ENCODE measurements at places on chromosomes 13 and 19.

DNA sequence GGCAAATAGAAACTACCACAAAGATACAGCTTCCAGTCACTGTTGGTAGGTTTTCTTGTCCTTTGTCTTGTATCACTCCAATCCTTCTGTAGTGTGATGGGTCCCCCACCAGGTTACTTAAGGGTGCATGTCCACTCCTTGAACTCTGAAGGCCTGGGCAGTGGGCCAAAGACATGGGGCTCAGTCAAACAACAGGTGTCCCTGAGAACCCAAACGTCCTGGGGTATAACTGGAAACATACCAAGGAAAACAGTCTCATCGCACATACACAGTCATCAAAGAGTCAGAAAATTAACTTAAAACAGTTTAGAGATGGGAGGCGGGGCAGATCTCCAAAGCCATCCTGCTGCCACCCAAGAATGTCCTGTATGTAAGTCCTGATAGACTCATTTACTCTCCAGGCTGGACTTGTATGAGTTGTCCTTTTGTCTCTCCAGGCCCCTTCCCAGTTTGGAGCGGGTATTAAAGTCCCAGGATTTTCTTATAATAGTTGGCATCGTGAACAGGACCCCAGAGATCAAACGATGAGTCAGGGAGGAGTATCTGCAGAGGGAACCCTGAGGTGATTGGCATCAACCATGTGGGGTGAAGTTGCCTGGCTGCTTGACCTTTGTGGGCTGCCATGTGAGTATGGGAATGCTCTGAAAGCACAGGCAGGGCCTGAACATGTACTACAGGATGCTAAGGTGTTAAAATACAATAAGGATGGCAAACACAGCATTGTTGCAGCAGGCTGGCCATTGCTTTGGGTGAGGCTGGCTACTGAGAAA lies 613.2 kb upstream of the KLF12 start:
- DNase-seq: no peak

DNA sequence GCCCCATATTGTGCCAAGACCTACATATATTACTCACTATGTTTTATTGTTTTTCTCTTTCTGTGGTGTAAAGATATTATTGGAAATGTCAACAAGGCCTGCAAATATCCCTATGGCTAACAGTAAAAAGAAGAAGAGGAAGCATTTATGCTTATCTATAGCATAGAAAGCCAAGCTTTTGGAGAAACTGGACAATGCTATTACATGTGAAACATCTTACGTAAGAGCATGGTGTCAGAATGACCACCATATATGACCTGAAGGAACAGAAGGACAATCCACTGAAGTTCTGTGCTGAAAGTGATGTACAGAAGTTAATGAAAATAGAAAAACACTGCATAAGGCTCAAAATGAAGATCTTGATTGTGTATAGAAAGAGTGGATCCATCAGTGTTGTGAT lies 145.2 kb downstream of the KCTD12 start:
- DNase-seq: no peak

DNA sequence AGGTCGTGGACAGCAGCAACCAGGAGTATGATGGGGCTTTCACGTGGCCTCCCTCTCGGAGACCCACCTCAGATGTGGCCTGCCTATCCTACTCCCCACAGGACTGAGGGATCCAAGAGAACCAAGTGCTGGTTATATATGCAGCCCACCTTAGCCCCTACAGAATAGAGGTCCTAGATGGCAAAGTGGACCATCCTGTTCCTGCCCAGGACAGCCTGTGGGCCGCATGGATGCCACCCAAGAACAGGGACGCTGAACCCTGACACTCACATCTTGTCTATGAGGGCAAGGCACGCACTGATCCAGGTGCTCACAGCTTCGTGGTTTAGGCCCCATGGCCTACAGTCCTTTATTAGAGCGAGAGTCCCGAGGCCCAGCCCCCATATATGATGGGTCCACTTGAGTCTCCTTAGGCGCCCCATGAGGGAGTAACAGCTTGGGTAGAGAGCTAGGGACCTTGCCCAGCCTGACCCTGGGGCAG lies 1.5 kb upstream of the SLC27A5 start:
- DNase-seq: no peak

DNA sequence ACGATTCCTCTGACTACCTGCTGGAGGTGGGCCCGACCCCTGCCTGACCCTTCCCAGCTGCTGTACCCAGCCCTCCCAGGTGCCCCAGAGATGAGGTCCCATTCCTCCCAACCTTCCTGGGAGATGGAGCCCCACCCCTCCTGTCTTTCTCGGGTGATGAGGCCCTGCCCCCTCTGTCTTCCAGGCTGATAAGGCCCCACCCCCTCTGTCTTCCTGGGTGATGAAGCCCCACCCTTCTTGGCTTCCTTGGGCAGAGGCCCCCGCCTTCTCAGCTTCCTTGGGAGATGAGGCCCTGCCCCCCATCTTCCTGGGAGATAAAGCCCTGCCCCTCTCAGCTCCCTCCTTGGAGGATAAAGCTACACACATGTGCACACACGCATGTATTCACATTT lies 47.9 kb downstream of the CERS4 start:
- no peak for DNase-seq

GRCh38 chr13:20580257-20580656 lies 13.3 kb downstream of the IFT88 start:
- no peak for DNase-seq

GRCh38 chr13:50387051-50387581 lies 371.9 kb downstream of the KCNRG start:
- no peak for DNase-seq

GRCh38 chr19:13833330-13834243 lies 38.3 kb downstream of the ZSWIM4 start:
- DNase-seq: no peak

DNA sequence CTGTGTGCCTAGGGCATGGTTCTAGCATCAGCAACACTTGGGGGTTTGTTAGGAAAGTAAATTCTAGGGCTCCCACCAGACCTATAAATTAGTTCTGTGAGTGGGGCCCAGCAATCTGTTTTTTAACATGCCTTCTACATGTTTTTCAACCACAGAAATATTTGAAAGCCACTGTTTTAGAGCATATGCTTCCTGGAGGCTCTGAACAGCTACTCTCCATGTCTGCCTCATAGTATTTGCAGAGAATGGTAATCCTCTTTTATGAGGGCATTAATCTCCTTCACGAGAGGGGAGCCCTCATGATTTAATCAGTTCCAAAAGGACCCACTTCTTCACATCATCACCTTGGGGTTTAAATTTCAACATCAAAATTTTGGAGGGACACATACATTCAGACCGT lies 6.0 kb downstream of the SPATA13 start:
- no peak for DNase-seq

DNA sequence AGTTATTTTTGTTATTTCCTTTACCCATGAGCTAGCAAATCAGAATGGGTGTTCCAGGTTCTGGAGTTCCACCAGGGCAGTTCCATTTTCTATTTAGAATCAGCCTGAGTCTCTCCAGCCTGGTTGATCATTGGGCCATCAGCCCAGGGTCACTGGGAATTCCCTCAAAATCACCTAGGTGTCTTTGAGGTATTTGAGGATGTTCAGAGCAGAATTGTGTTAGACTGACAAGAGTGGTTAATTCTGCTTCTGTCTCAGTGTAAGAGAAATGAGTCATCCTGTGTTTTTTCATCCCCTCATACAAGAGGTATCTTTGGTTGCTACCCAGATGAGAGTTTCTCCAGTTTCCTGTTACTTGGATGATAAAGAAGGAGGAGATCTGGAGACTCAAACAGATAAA lies 11.7 kb downstream of the ZNF66 start:
- no peak for DNase-seq

DNA sequence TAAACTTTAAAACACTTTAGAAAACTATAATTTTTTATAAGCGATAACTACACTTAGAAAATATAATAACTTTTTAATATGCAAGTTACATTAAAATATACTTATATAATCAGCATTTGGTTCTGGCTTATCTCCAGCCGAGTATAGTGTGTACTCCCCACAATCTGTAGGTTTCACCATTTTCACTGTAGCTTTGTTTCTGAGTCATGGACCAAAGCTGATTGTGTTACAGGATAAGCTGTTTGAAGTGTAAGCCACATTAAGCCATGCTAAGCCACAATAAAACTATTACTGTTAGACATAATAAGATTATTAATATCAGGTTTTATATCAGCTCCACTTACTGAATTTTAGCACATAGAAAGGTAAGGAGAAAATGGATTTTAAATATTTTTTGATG lies 43.8 kb downstream of the CCDC122 start:
- DNase-seq: no peak

- no peak for DNase-seq
These were observed 289.8 kb upstream of the SOX21 start for GRCh38 chr13:95002126-95002525.

DNA sequence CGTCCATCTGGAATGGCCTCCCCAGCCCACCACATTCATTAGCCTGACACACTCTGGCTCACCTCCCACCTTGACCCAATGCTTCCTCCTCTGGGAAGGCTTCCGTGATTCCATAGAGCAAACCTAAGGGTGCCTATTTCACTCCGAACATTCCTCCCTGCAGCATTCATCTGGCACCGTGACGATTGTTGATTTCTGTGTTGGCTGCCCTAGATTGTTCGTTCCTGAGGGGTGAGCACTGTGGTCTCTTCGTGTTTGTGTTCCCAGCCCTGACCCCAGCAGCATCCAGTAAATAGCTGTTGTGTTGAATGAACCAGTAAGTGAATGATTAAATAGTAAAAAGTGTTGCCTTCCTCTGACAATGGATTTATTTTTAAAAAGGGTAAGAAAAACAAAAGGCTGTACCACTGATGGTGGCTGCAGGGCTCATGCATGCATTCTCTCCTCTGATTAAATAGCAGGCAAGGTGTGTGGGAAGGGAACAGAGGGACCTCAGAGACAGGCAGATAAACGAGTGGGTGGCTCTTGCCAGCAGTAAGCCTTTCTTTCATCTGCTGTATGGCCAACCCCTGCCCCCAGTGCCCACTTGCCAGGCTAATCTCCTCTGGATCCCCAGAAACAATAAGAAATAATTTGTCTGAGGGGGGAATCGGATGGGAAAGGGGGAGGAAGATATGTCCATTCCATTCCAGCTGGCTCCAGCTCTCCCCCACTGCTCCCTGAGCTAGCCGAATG lies 48.4 kb upstream of the CACNA1A start:
- DNase-seq: no peak

GRCh38 chr13:73290844-73291243 lies 232.0 kb downstream of the KLF5 start:
- no peak for DNase-seq

- no peak for DNase-seq
These were observed 9.1 kb upstream of the DPP9 start for GRCh38 chr19:4732680-4733114.

- DNase-seq: no peak
These were observed 384.4 kb downstream of the DLEU7 start for GRCh38 chr13:50459046-50459445.

DNA sequence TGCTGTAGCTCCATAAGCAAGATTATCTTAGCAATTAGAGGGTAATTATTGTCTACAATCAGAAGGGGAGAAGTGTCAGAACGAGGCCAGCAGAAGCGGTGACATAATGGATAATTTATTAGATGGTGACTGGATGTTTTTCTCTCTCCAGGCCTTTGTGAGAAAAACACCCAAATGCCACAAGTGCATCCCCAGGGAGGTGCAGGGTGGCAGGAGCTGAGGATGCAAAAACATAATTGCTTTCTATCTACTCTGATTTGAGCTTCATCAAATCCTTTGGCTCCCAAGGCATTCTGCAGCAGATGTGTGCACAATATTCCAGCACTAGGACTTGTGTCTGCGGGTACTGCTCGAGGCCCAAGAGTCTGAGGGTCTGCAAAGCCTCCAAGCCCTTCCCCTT lies 220.1 kb upstream of the SERP2 start:
- no peak for DNase-seq

DNA sequence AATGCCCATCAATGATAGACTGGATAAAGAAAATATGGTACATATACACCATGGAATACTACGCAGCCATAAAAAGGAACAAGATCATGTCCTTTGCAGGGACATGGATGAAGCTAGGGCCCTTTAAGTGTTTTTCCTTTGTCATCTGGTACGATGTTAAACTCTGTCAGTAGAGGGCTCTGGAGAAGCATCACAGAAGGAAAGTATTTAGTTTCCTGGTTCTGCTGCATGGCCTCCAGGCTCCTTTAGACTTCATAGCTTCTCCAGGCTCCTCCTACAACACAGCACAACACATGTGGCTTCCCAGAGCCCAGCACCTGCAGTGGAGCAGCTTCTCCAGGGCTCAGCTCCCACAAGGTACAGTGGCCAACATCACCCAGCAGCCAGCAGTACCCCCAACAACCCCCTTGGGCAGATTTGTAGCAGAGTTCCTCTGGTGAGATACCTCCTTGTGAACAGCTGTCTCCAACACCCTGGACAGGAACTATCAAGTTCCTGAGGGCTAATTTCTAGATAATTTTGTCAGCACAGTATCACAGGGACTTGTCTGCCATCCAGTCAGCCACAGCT lies 63.4 kb downstream of the KCTD12 start:
- DNase-seq: no peak

DNA sequence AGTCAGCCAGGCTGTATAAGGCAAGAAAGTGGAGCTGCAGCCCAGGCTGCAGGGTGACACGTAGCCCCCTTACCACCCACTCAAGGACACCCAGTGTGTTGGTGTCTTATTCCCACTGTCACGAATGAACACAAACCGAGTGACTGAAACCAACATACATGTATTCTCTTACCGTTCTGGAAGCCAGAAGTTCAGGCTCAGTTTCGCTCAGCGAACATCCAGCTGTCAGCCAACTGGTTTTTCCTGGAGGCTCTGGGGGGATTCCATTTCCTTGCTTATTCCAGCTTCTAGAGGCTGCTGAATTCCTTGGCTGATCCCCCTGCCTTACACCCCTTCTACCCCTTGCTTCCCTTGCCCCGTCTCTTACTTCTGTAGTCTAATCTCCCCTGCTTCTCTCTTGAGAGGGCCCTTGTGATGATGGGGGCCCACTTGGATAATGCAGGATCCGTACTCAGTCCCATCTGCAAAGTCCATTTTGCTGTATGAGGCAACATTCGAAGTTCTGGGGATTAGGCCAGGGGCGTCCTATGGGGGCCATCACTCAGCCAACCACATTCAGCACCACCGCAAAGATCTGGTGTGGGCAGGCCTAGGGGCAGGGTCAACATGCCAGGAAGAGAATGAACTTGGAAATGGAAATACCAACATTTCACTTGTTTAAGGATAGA lies 47.3 kb upstream of the MTIF3 start:
- DNase-seq: no peak

DNA sequence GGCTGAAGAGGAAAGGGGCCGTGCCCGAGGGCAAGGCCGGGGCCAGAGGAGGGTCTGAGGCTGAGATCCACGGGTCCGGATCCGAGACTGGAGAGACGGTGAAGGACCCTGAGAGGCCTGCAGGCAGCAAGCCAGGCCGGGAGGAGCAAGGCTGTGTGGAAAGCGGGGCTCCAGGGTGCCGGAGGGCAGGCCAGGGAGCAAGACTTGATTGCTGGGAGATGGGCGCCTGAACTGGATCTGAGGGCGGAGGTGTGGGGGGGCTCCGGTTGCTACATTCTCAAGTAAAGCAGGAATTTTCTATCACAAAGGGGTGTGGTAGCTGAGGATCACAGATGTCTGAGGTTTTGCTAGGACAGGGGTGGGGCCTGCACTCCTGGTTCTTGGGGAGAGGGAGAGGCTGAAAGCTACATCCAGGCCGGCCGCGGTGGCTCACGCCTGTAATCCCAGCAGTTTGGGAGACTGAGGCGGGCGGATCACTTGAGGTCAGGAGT lies 3.8 kb downstream of the MAMSTR start:
- no peak for DNase-seq

- DNase-seq: no peak
These were observed 617.0 kb downstream of the UQCRFS1 start for GRCh38 chr19:28595722-28596480.
